Activated T-helper 2 cell treated with anti-CD3 and anti-CD28 coated beads, Interferon-gamma antibody, Interleukin-2, Interleukin-4, amounts not matched to agents 10 μg/mL and 5 μg/mL and 100 μg/mL, durations not matched to agents 14 hours and 24 hours and 36 hours (primary cell): ENCODE measurements at places on chromosomes 5 and 9.

DNA sequence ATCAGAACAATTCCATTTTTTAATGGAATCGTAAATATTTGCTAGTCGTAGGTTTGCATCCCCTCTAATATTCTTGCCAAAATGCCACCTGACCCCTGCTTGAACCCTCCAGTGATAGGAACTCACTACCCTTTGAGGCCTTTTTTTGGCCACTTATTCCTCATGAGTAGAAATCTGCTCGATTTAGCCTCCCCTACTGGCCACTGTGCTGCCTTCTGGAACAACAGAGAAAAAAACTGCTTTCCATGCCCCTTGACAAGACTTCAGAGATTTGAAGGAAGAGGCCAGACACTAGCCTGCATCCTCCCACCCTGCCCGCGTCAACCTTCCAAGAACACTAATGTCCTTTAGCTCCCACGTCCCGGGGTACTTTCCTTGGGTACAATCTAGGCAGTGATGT is 4.1 kb downstream of the CCDC69 start:
- DNase-seq: no peak

DNA sequence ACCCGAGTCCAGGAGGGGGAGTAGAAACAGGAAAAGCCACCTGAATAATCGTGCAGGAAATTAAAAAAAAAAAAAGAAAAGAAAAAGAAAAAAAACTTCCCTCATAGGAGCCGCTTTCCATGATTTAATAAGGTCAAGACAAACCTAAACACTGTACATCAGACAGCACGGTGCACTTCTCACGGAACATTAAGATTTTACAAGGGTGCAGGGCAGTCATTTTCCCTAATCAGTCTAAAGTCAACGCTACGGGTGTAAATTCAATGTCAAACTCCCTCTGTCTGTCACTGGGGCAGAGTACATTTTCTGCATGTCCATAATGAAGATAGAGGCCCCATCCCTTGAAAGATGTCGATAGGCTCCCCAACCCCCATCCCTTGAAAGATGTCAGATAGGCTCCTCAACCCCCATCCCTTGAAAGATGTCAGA is 139.7 kb downstream of the TSSK1B start:
- DNase-seq: no peak

- DNase-seq: no peak
These were observed 211.6 kb upstream of the CDH12 start for GRCh38 chr5:23064710-23065109.

DNA sequence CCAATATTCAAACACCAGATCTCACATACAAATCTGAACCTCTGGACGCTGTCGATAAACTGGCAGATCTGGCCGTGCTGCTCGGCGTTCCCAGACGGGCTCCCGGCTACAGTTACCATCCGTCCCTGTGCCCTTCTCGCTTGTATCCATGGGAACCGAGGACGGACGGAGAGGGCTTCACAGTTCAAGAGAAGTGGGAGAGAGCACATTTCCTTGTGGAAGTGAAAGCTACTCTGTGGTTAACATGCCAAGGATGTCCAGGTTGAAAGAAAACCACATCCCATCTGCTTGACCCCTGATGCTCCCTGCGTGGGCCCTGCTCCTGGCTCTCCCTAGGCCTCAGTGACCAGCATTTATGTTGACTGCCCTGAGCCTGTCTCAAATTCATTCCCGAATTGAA is 6.3 kb upstream of the DBN1 start:
- DNase-seq: no peak

GRCh38 chr5:67528953-67529352 is 332.4 kb upstream of the CD180 start:
- no peak for DNase-seq

- no peak for DNase-seq
These were observed 261.1 kb upstream of the IRX4 start for GRCh38 chr5:2143646-2144353.

DNA sequence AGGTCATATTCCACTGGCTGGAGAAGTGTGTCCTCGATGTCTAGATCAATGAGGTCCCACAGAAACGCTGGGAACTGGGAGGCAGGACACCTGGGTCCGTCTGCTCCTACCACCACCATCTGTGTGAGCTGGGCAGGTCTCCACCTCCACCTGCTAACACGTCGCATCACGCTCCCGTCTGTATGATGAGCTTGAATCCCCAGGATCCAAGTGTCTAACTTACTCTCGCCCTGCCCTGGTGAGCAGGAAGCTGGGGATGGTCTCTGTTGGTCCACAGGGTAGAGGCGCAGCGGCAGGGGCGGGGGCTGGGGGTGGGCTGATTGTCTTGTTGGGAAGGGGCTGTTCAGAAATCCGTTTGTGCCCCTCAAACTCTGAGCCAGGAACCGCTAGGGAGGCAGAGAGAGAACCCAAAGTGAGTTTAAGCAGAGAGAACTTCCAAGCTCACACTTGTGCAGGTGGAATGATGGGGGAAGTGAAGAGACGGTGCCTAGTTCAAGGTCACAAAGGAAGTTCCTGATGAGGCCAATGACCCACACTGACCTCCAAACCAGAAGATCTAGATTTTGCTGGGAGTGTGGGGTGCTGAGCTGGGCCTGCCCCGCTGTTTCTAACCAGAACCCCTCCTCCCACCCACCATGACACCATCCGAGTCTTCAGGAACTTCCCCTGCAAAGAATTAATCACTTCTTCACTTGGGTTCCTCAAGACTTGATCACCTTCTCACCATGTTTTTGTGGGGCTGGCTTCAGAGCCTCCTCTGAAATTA is 21.1 kb downstream of the ORM2 start:
- DNase-seq: no peak

- DNase-seq: no peak
These were observed 550 bp downstream of the IFNE start for GRCh38 chr9:21481470-21482056.
